KBM-7 (cell line): ENCODE measurements at places on chromosomes 16 and 17.

GRCh38 chr17:43987131-43988021, 17.0 kb upstream of the NAGS start:
- DNase-seq: no peak

- no peak for DNase-seq
Measured at GRCh38 chr16:74321356-74321755, 24.7 kb downstream of the PSMD7 start.

- DNase-seq: no peak
Measured at GRCh38 chr17:647324-648197, 67.1 kb downstream of the VPS53 start.

DNA sequence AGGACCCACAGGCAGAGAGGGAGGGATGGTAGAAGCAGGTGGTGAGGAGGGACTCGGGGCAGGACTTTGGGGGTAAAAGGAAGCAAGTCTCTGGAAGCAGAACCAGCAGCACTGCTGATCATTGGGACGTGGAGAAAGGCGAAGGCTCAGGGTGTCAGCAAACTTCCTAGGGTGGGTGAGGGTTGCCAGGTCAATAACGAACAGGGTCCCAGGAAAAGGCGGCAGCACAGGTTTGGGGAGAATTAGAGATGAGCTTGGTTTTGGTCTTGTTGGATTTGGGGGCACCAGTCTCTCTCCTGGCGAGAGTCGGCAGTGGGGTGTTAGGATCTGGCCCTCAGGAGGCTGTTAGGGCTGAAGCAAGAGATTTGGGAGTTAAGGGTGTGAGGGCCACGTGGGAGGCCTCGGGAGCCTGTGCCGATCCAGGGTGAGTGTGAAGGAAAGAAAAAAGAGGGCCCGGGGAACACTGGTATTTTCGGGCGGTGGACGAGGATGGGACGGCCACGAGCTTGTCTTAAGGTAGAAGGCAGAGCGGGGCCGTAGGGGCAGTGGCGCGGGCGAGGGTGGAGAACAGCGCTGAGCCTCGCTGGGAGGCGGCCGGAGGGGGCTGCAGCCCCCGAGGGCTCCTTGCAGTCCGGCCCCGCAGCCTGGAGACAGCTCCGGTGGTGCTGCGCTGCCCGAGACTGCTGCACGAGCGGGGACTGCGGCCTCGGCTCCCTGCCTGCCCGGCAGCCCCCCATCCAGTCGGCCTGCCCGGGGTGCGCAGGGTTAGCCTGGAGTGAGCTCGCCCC, 765 bp upstream of the ADORA2B start:
- DNase-seq: no peak

DNA sequence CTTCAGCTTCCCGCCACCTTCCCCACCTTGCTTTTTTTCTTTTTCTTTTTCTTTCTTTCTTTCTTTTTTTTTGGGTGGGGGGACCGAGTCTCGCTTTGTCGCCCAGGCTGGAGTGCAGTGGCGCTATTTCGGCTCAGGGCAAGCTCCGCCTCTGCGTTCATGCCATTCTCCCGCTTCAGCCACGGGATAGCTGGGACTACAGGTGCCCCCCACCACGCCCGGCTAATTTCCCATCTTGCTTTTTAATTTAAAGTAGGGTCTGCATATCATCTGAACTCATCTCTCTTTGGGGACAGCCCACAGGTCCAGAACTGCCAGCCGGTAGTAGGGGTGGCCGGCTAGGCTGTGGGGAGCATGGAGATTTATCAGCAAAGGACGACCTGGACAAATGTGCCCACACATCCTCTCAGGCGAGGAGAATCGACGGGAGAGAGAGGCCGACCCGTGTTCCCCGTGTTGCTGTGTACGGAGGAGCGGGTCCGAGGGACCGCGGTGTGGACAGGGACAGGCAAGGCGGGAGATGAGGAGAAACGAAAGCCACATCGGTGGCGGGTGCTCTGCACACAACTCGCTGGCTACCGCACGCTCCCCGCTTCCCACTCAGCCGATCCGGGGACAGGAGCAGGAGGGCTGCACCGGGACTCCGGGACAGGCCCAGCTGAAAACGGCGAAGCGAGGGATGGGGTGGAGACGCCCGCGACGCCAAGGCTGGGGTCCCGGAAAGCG, 2.4 kb downstream of the MT1M start:
- no peak for DNase-seq

DNA sequence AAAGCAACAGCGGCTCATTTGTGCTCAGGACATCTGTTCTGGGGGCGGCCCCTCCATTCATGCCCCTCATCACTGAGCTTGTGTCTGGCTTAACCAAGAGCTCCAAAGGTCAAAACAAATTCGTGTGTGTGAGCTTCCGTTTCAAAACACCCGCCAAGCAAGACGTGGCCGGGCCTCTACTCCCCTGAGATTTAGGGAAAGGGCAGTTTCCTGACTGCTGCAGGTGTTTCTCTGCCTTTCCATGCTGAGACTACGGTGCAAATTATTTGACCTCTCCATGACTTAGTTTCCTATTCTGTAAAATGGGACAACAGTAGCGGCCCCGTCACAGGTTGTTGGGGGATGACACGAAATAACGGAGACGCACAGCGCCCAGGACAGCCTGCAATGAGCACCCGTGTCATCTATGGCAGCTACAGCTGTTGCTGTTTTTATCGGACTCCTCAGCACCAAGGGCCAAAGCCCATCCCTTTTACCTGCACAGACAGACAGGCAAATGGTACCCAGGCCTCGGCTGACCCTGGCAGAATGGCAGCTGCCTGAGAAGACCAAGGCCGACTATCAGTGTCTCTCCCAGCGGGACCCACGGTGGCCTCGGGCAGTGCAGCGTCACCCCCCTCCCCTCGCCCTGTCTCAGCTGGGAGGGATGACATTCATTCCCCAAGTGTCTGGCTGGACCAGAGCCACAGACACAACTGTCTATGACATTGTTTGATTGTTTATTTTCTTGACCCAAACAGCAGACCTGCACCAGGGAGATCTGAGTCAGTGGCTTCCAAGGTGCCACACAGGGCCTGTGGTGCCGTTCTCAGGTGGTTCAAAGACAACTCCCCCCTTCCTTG, 50.7 kb upstream of the DOC2B start:
- DNase-seq: no peak

GRCh38 chr16:66507731-66508239, 42.1 kb downstream of the TK2 start:
- DNase-seq: no peak

DNA sequence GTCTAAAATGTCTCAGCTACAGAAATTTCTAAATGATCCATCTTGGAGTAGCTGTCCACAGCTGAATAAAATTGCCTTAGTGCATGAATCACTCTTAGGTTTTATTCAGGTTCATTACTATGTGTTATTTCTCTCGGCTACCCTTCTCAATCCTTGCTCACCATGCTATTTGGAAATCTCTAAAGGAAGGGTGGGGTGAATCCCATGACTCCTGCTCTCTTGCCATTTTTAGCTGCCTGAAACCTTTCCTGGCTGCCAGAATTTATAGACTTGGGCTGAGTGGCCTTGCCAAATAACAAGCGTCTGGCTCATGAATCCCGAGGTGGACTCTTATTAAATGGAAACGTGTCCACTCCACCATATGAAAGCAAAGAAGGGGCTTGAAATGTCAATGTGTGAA, 936.1 kb upstream of the SOX9 start:
- no peak for DNase-seq
